GM18507 (cell line): ENCODE measurements at places on chromosomes 12 and 14.

- no peak for DNase-seq
These were observed 592.9 kb upstream of the FLRT2 start for GRCh38 chr14:84937016-84937415.

DNA sequence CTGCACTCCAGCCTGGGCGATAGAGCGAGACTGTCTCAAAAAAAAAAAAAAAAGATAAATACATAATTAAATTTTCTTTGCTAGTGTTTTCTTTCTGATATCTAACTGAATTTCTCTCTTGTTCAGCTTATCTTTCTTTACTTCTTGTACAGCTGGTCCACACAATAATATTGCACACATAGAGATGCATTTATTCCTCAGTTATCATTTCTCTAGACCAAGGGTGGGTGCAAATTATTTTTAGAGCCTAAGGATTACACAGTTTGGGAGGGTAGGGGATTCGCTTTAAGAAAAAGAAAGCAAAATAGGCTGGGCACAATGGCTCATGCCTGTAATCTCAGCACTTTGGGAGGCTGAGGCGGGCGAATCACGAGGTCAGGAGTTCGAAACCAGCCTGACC is 17.9 kb downstream of the A2ML1 start:
- no peak for DNase-seq

GRCh38 chr14:69711477-69711876 is 55.5 kb upstream of the SRSF5 start:
- DNase-seq: no peak

GRCh38 chr12:111417784-111418593 is 12.3 kb downstream of the SH2B3 start:
- no peak for DNase-seq

- DNase-seq: no peak
These were observed 4.5 kb downstream of the KRT77 start for GRCh38 chr12:52698651-52699340.

DNA sequence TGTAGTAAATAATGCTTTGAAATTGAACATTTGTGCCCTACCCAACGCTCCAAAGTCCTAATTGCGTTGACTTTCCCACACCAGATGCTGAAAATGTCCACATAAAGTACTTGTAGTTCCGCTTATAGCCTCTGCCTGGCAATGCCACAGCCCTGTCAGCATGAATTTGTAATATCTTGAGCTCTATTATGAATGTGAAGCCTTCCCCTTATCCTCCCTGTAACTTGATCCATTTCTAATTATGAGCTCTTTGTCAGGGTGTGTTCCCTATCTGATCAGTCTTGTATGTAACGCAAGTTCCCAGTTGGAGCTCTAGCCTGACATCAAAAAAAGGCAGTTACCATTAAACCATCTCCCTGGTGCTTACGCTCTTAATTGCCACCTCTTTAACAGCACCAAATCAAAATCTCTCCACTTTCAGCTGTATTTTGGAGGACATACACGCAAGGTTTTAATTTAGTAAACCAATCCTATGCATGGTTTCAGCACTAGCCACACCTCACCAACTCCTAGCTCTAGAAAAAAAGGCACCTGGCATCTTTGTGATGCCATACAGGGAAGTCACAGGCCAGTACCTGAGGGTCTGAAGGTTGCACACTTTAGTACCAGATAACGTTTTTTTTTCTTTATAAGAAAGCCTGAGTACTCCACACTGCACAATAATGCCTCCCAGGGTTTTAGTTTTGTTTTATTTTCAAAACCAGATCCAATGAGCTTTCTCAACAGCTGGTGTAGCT is 69.3 kb downstream of the EEA1 start:
- no peak for DNase-seq

- no peak for DNase-seq
These were observed 38.3 kb upstream of the PNMA1 start for GRCh38 chr14:73752297-73752992.

DNA sequence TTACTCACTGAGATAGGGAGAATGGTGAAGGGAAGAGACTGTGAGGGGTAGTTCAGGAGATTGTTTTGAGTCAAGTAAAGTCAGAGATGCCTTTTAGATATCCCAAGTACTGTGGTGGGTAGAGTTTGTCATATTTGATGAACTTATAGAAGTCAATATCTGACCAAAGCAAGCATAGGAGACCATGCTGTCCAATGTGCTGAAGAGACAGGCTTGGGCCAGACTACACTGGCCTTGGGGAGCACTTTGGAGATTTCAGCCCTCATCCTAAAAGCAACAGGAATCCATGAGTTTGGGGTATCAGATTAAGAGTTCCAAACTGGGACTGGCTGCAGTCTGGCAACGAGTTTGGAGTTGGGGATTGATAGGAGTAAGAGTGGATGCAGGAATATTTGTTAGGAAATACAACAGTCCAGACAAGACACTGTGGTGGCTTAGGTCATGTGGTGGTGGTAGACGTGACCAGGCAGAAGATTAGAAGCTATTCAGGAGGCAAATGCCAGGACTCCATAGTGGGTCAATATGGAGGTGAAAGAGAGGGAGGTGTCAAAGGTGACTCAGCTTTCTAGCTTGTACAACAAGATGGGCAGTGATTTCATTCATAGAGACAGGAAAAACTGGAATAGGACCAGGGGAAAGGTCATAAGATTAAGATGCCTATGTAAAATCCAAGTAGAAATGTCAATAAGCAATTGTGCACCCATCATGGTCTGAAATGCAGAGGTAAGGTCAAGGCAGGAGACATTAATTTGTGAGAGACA is 81.9 kb downstream of the FAR2 start:
- no peak for DNase-seq

GRCh38 chr12:123657211-123657610 is 13.7 kb upstream of the TCTN2 start:
- DNase-seq: no peak

GRCh38 chr12:85823436-85824180 is 12.6 kb downstream of the RASSF9 start:
- no peak for DNase-seq

- no peak for DNase-seq
These were observed 315.9 kb downstream of the NRXN3 start for GRCh38 chr14:78486081-78486480.

DNA sequence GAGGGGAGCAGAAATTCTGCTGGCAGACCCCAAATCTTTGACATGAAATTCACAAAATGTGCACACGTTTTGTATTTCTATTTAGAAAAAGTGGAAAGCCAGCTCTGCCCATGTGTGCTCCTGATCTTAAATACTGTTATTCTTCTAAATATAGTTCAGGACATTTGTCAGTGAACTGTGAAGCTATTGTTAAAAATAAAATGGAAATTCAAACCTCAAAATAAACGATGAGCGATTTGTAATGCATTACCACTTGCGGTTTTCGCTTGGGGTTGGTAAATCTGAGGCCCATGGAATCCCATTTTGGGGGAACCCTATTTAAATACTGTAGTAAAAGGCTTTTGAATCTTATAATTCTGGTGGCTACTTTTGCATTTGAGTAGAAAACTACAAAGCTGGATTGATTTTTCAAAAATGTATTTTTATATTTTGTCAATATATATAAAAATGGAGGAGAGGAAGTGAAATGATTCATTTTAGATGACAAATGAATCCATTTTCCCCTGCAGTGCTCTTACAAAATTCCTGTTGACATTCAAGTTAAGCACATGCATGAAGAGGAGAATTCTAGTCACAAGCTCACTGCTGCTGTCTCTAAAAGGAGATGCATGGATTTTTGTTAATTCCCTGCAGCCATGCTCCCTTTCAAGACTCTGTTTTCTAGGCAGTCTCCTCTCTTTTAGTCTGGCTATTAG is 47.1 kb downstream of the FLRT2 start:
- DNase-seq: no peak

- DNase-seq: no peak
These were observed 133.3 kb downstream of the CHST11 start for GRCh38 chr12:104590022-104590421.

DNA sequence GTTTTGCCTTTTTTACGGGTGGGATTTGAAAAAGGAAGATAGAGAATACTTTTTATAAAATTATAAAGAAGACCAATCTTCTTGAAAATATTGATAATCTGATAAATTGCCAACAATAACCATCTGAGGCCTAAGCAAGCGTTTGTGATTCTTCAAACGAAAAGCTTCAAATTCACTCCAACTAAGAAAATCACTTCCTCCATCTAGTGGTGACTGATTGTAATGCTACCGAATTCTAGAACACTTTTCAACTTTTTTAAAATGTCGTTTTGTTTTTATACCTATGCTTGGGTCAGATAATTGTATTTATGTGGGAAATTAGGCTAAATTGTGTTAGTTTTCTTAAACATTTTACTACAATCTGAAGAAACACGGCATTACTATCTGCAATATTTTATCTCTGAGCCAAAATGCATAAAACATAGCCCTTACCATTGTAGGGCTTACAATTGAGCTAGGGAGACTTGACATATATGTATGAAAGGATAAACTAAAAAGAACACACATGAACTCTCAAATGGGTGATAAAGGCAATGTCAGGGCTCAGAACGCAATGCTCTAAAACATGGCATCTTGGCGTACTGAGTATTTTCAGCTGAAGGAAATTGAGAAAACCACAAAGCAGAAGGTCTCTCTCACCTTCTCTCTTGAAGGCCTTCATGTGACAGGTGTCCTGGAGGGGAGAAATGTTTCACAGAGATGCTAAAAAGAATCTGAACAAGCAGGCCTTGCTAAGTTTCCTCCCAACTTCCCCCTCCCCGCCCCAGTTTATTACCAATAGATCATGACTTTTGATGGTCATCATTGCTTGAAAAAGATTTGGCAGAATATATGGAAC is 36.8 kb upstream of the G2E3 start:
- DNase-seq: no peak

DNA sequence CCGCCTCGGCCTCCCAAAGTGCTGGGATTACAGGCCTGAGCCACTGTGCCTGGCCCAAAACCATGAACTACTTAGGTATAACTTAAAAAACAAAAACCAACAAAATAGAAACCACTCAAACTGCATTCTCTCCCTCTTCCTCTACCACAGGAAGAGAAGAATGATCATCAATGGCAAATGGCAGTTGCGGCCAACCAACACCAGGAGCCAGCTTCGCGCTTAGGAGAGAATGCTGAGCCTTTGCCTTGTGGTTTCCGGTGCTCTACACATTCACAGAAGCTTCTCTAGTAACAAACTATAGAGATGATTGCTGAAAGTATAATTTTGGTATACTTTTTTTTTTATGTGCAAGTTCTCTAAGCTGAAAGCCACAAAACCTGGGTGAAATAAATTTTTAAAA is 17.1 kb downstream of the CATSPERB start:
- no peak for DNase-seq

- DNase-seq: no peak
These were observed 16.2 kb upstream of the IGF1 start for GRCh38 chr12:102496591-102496990.

DNA sequence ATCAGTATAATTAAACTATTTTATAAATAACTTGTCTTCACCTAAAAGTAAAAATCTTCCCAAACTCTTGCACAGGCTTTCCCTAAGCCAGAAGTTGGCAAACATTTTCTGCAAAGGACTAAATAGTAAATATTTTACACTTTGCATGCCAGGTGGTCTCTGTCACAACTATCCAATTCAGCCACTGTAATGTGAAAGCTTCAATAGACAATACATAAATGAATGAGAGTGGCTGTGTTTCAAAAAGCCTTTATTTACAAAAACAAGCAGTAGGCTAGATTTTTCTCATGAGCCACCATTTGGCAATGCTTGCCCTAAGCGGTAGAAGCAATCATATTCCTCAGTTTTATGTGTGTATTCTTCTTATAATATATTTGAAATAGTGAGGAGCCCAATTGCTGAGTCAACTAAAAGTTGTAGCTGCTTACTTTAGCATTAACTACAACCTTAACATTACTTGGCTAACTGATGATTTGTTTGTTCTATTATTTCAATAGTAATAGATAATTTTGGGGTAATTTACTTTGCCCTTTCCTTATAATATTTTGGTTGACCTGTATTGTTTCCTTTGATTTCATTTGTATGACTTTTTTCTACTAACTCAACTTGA is 236.0 kb upstream of the SYT1 start:
- DNase-seq: no peak

DNA sequence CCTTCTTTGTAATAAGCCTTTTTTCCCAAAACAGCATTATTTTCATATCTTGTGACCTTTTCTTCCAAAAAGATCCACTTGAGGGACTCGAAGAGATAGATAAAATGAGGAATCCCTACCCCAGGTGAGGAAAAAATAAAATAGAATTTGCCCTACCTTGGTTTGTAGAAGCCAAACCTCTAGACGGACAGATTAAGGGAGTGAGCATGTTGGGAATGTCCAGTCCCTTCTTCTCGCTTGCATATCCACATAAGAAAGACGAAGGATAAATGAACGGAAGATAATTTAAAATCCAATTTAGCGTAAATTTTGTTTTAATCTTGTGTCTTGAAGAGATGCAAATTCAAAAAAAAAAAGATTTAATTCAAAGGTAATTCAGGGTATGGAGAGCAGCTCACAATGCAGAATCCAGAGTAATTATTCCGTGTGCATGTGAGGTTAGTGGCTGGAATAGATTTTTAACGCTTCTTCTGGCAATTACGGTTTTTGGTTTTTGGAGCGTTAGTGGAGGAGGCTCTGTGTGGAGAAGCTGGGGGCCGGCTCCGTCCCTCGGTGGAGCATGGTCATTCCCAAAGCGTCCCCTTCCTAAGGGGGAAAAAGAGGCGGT is 1.5 kb downstream of the GRIN2B start:
- DNase-seq: no peak

- DNase-seq: no peak
These were observed 24.4 kb downstream of the ATP23 start for GRCh38 chr12:57965766-57966165.

- no peak for DNase-seq
These were observed 7.7 kb downstream of the DDN start for GRCh38 chr12:48991247-48992050.

DNA sequence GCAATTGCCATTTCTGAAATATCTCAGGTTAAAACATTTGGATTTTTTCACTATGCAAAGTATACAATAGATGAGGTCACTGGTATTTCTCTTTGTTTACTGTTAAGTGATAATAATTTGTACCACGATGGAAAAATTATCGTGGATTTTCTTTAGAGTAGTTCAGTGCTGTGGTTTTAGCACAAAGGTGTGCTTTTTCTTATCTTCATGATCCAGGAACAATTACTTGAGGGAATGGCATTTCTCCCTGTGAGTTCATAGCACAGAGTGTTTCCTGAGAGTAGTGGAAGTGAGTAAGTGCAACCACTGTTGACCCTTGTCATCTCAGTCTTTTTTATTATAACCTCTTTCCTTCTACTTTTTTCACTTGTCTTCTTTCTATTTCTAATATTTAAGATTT is 86.8 kb downstream of the FGD4 start:
- no peak for DNase-seq

GRCh38 chr12:15707516-15708199 is 81.5 kb downstream of the EPS8 start:
- no peak for DNase-seq

GRCh38 chr14:60735416-60735815 is 855 bp downstream of the MNAT1 start:
- DNase-seq: no peak
